ENCODE measurements at places on chromosomes 1 and 21.
A peak's percentile ranks its signal among the peaks of the same experiment; 100 is the strongest.

GRCh38 chr1:45397285-45397684 lies 57.0 kb upstream of the MUTYH start:
- DNase-seq: no peak

- no peak for DNase-seq
Measured at GRCh38 chr1:43271186-43272118, 1.7 kb downstream of the TMEM125 start.

DNA sequence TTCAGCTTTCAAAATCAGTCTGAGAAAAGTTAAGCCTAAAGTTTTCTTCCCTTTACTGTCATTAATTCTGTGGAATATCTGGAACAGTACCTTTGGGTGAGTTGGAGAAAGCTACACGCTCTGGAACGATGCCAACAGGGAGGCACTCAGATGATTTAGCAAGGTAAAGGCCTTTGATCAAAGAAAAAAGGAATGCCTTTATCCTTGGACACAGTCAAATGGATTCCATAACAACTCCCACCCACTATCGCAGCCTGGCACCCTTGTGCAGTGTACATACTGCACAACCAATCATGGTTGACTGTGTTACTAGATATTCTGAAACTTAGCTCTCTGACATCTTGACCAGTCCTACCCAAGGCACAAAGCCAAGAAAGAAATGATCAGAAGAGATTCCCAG lies 218.7 kb downstream of the PATJ start:
- no peak for DNase-seq

DNA sequence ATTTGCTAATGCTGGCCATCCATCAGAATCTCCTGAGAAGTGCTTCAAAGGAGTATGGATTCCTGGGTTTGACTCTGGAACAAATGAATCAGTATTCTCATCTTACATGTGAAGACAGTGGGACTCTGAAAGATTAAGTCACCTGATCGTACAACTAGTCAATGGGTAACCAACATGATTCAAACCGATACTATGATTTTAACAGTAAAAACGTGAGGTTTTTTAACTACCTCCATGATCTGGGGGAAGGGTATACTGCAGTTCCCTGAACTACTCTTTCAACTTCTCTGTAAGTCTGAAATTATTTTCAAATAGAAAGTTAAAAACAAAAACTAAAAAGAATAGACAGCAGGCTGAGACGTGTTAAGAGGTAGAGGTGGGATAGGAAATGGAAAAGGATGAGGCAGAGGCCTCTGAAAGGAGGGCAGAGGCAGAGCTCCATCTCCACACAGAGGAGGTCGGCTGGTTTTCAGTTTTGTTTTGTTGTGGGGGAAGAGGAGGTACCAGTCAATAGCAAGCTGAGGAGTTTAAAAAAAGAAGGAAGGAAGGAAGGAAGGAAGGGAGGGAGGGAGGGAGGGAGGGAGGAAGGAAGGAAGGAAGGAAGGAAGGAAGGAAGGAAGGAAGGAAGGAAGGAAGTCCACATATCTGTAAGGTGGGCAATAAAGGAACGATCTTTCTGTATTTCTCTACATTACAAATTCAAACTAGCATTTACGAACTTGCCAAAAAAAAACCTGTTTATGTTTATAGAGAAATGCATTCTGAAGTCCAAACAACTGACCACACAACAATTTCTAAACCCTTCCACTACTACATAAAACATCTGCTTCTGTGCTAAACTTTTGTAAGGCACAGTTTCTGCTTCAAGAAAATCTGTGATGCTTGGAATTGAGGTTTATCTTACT lies 213.1 kb downstream of the RERE start:
- peak; percentile 51 for DNase-seq

GRCh38 chr1:15244813-15245212 lies 2.2 kb upstream of the FHAD1 start:
- DNase-seq: no peak

DNA sequence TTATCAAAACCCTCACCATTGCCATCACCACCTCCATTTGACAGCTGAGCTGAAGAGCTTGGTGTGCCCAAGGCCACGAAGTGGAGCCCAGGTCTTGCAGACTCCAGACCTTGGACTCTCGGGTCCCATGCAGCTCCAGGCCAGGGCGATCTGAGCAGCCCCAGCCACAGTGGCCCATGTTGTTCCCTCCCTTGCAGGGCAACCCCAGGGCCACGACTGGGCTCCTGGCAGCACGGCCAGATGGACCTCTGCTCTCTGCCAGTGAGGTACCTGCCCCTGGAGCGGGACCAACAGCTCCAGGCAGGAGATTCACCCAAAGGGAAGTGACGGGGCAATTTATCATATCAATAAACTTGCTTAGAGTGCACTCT lies 182.7 kb upstream of the VAMP3 start:
- no peak for DNase-seq

DNA sequence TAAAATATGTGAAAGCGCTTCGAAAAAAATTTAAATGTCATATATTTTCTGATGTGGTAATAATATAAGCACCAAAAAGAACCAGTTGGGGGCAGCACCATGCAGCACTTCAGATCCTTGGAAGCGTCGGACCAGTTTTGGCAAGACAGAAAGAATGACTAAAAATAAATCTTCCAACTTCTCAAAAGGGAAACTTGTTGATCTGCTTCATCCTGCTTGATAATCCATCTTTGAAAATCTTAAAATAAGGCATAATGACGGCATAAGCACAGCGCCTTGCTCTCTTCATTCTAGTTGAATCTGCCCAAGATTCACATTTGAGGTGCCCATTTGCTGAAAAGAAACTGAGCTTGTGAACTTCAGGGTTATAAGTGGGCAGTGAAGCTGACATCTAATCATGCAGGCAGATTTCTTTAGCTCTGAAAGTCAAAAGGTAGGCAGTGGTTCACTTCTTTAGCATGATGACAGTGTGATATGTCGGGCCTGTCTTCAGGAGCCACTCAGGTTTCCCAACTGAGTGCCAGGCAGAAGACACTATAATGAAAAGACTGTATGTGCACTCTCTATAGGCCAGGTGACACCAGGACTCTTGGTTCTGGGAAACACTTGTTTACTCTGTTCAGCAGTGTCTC lies 19.8 kb upstream of the MUTYH start:
- DNase-seq: peak; percentile 61

GRCh38 chr1:50418600-50419109 lies 4.6 kb downstream of the DMRTA2 start:
- DNase-seq: no peak

GRCh38 chr1:5371270-5371669 lies 621.0 kb downstream of the NPHP4 start:
- DNase-seq: no peak

- no peak for DNase-seq
Measured at GRCh38 chr1:35386959-35387358, 118.5 kb downstream of the ZMYM4 start.

- DNase-seq: no peak
Measured at GRCh38 chr1:176159993-176160392, 47.1 kb downstream of the COP1 start.

GRCh38 chr1:96427616-96428015 lies 294.0 kb upstream of the PTBP2 start:
- DNase-seq: no peak

DNA sequence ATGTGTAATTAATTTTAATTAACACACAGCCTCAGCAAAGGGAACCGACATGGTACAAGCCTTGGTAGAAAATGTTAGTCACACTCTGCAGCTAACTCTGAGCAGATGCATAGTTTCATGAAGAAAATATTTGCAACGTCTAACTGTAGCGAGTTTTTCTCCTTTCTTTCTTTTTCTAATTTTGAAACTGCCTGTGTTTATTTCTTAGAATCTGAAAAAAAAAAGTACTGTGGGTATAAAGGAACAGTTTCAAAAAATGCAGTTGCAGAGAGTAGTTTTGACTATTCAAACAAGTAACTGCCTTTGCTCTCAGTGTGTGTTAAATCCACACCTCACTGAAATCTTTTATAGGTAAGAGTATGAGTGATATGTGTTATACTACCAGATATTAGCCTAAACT lies 149.9 kb upstream of the C1orf105 start:
- no peak for DNase-seq

- no peak for DNase-seq
Measured at GRCh38 chr1:183040547-183040971, 17.3 kb downstream of the LAMC1 start.

GRCh38 chr1:2561898-2562895 lies 6.0 kb downstream of the TNFRSF14 start:
- DNase-seq: no peak

- DNase-seq: no peak
Measured at GRCh38 chr21:35646606-35647005, 413.7 kb downstream of the SETD4 start.
